Neural progenitor cell (in vitro differentiated cells): ENCODE measurements at places on chromosomes 2 and 18. TPM values are rescaled to one million over a fixed set of nuclear protein-coding genes. Genes with fewer than 3 reads are reported as not detected.

- DNase-seq, result no peak
These were observed 238.9 kb downstream of the XIRP2 start for GRCh38 chr2:167127135-167127534.

The CXCR1 gene
- not detected in 2 replicates for total RNA-seq

The TMEM247 gene
- not detected in 2 replicates for total RNA-seq

The FAM110C gene
- total RNA-seq, result 0.50 and 0.65 TPM in 2 replicates

- no peak for DNase-seq
These were observed 136.4 kb downstream of the HDAC4 start for GRCh38 chr2:239264492-239264837.

The TLX2 gene
- not detected in 2 replicates for total RNA-seq

DNA sequence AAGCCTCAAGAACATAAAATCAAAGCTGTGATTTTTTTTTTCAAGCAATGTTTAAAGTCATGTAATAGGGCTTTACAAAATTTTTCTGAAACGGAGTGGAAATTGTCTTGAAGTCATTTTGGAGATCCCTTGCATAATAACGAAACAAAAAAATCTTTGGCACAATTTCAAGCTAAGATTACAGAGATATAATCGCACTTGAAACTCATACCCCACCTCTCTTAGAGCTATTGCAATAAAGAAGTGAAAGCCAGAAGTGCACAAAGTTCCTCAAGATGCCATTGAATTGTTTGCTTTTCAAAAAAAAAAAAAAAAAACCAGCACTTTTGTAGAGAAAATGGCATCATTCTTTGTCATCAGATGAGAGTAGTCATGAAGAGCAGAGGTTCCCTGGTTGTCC lies 152.3 kb downstream of the PAX3 start:
- DNase-seq, result no peak

GRCh38 chr2:61620244-61621159 lies 82.3 kb upstream of the XPO1 start:
- DNase-seq, result no peak

GRCh38 chr2:219736209-219736608 lies 108.8 kb downstream of the SLC4A3 start:
- peak; percentile 81 for DNase-seq

DNA sequence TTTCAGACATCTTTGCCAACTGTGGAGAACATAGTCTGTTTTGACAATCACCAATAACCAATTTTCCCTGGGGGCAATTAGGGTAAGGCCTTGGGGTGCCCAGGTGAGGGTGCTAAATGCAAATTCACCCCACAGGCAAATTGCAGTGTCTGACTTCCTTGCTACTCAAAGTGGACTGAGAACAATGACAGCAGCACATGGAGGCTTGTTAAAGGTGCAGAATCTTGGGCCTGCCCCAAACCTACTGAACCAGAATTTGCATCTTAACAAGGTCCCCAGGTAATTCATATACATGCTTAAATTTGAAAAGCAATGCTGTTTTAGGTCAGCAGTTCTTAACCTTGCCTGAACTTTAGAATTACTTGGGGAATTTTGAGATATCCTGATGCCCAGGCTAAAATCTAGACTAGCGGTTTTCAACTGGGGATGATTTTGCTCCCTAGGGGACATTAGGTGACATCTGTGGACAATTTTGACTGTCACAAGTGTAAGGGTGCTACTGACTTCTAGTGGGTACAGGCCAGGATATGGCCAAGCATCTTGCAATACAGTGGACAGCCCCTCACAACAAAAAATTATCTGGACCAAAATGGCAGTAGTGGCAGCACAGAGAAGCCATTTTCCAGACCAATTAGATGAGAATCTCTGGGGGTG lies 80.2 kb upstream of the GCFC2 start:
- DNase-seq, result no peak

The IL1B gene
- total RNA-seq, result not detected in 2 replicates

GRCh38 chr2:11967946-11968465 lies 221.6 kb downstream of the LPIN1 start:
- DNase-seq, result peak; percentile 5

The TIGD1 gene
- total RNA-seq, result 12.2 and 14.6 TPM in 2 replicates

DNA sequence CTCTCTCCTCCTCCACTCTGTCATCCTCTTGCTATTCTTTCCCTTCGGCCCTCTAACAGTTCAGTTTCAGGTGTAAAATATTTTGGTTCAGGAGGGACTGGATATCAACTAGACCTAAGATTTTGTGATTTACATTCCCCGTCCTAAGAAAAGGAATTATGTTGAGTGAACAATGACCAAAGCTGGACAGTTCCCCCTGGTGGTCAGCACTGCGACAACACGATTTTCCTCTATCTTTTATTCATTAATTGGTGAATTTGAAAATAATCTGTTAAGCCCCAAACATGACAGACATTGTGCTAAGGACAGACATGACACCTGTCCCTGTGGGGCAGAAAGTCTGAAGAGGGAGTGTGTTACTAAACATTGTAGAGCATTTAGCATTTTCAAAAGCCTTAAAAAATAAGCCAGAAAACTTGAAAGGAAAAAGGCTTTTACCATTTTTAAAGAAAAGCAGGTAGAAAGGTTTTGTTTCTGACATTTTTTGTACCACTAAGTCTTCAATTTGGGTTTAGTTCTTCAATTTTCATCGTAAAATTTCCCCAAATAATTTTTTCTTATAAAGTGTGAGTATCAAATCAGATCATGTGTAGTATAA lies 28.4 kb upstream of the GTF2A1L start:
- DNase-seq, result peak; percentile 44

DNA sequence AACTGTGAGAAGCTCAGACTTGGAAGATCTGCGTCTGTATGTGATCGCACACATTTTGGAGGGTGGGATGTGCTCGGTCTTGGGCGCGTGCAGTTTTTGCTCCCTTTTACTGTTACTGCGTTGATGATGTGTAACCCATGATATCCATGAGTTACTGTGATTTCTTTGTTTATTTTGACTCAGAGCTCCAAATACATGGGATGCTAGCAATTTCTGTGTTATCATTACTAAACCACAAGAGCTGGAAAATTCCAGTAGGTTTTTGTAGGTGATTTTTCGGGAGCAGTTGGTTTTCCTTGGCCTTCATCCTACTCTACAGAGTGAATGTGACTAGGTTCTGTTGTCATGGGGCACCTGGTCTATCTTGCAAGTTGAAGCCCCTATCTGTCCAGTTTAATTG lies 124.2 kb downstream of the AGAP1 start:
- no peak for DNase-seq

DNA sequence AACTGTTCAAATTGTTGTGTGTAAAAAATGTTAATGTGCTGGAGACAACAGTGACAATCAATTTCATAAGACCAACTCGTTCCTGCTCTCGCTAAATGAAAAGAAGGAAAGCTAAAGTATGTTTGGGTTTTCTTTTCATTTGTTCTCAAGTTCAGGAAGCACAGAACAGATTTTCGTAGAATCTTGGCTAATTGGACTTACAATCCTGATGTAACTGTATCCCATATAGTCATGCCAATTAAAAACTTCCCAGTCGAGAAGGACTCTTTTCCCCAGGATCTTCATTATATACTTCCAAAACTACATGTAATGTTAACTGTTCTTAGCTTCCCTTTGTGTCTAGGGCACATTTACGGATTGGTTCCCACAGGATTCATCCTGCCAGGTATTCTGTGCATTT lies 135.4 kb upstream of the ITGB6 start:
- no peak for DNase-seq

GRCh38 chr2:176140513-176141317 lies 10.6 kb upstream of the HOXD4 start:
- peak; percentile 93 for DNase-seq

GRCh38 chr2:151174127-151174526 lies 87.5 kb downstream of the RBM43 start:
- no peak for DNase-seq
